ENCODE measurements at places on chromosomes 2 and 18.
A peak's percentile ranks its signal among the peaks of the same experiment; 100 is the strongest.

DNA sequence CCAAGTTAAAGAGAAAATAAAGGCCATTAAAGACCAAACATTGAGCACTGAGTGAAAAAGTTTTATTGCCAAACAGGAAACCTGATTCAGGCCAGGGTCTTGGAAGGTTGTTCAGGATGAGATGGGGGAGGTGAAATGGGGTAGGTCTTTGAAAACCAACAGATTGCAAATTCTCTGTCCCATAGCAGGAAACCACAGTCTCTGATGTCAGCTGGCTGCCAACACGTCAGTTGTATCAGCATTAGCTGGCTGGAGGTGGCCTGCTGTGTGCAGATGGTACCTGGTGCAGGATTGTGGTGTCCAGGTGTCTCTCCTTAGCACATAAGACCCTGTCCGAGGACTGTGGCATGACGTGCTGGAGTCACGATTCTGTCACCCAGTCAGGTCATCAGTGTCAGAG, 106.3 kb downstream of the MSH2 start:
- no peak for DNase-seq

DNA sequence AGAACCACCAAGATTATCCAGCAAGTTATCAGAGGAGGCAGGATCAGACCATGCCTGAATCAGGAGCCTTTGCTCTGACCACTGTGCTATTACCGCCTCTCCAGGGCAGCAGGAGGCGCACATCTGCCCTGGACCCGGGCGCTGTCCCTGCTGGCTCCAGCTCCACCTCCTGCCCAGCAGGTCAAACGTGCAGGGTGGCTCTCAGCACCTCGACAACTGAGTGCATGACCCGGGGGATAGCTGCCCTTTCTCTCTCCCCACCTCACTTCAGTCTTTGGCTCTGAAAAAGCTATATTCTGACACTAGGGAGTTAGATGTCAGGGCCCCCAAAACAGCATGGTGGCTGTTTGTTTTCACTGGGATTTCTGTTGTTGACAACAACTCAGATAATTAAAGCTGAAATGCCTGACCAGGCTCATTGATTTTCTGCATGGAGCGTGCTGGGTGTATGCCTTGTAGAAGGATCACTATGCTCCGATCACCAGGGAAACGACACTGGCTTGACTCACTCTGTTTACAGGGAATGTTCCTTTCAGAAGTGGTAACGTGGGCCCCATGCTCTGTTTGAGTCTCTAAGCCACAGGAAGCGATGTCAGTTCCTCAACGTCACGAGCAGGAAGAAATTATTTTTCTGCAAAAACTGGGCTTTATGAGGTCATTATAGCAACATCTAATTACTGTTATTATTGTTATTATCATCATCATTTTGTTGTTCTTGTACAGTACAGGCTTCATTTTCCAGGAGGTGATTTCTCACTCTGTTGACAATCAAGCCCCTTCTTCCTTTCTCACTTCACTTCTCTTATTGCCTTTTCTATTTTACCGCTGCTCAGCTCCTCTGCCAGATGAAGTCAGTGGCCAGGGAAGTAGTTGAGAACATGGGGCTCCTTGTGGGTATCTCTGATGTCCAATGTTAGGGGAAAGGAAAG, 125.6 kb downstream of the PLB1 start:
- DNase-seq = peak; percentile 54

DNA sequence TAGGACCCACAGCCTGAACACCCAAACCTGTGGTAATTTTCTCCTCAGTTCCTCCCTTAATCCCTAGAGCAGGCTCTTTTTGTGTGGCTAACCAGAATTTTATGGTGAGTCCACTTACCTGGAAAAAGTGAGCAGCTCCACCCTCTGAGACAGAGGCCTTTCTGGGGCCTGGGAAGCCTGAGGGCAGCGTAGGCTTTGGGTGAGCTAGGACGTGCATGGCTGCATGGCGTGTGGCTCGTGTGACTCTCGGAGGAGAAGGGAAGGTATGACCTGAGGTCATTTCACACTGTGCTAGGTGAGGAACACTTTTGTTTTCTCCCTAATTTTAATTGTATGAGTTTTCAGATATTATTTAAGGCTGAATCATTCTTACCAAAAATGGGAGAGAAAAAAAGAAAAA, 73.5 kb upstream of the DYNAP start:
- DNase-seq = no peak

DNA sequence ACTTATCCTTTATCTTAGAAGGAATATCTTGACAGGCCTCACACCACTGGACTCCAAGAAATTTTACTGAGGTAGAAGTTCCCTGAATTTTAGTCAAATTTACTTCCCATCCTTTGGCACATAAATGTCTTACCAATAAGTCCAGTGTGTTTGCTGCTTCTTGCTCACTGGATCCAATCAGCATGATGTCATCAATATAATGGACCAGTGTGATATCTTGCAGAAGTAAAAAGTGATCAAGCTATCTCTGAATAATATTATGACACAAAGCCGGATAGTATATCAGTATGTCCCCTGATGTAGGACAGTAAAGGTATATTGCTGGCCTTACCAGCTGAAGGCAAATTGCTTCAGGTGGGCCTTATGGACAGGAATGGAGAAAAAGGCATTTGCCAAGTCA, 6.9 kb upstream of the GYPC start:
- DNase-seq = no peak

- no peak for DNase-seq
Observed at GRCh38 chr2:104975851-104976250, 62.0 kb upstream of the MRPS9 start.

DNA sequence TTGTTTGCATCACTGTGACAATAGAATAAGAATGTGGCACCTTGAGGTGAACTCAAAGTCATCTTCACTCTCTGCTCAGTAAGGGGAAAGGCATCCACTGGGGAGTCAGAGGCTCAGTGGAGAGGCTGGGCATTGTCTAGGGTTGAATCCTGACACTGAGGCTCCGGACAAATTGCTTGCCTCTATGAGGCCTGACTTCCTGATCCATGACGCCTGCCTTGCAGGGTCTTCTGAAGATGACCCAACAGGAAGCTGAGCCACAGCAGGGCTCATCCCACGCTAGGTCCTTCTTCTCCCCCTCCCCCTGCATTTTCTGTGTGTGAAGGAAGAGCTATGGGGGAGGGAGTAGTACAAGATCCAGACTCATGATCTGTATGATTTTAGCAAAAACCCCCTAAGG, 265.1 kb downstream of the SH3BP4 start:
- DNase-seq = no peak

- DNase-seq = peak; percentile 69
Observed at GRCh38 chr2:126244937-126245336, 411.0 kb upstream of the GYPC start.

GRCh38 chr2:238174291-238174690, 15.5 kb downstream of the ERFE start:
- no peak for DNase-seq

DNA sequence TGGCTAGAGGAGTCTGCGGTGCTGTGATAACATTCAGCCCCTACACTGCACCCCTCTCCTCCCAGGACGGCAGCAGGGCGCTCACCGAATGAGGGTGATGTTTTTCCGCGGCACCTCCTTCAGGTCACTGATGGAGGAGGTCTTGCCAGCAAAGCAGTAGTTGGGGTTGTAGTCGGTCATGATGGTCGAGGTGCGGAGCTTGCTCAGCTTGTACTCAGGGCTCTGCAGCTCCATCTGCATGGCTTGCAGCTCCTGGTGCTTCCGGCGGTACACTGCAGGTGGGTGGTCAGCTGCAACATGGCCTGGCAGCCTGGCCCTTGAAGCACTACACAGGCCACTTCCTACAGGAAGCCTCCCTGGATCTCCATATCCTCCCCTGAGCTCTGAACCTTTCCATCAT, 108.0 kb downstream of the CLIP4 start:
- no peak for DNase-seq

DNA sequence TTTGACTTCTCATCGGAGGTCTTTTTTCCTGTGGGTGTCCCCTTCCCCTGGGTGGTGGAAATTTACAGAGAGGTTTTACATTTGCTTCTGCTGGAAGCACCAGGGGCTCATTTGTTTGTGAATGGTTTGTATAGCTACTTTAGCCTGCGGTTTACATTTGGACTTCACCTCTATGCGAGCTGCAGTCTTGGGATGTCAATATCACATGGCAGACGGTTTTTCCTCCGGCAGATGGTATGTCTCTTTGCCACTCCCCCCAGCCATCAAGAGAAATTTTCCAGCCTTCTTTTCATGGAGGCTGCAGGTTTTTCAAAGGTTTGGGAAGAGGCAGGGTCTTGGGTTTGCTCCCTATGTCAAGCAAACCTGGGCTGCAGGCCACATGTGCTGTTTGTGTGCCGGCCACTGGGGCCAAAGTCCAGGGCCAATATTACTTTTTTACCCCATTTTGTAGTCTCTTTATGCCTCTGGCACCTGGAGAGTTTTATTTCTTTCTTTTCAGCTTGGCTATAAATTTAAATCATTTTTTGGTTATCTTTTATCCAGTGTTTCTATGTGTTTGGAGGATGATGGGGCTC, 23.9 kb upstream of the BOD1L2 start:
- DNase-seq = no peak

GRCh38 chr18:8777846-8778245, 72.5 kb downstream of the MTCL1 start:
- DNase-seq = no peak

DNA sequence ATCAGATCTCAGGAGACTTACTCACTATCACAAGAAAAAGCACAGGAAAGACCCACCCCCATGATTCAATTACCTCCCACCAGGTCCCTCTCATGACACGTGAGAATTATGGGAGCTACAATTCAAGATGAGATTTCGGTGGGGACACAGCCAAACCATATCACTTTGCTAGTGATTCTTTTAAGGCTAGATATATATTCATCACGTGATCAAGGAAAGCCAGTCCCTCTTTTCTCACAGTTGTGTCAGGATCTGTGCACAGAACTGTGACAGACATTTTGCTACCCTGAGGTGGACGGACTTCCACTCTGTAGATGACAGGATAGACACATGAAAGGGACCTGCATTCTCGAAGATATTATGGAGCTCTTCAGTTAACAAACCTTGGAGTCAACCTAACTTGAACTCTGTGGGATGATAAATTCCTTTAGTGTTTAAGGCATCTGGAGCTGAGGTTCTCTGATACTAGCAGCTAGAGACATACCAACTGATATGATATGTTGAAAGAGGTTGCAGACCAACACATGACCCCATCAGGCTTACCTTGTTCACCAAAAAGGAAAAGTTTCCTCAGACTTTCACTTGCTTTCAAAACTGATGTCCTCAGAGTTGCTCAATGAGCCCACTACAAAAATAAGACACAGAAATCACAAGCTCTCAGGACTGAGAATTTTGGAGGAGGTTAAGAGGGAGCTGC, 66.3 kb upstream of the SCG2 start:
- DNase-seq = no peak
